ENCODE measurements at places on chromosomes 1 and 21.

GRCh38 chr1:238384381-238384780 is 493.7 kb upstream of the ZP4 start:
- DNase-seq: no peak

GRCh38 chr21:15433091-15433490 is 296.7 kb upstream of the USP25 start:
- no peak for DNase-seq

DNA sequence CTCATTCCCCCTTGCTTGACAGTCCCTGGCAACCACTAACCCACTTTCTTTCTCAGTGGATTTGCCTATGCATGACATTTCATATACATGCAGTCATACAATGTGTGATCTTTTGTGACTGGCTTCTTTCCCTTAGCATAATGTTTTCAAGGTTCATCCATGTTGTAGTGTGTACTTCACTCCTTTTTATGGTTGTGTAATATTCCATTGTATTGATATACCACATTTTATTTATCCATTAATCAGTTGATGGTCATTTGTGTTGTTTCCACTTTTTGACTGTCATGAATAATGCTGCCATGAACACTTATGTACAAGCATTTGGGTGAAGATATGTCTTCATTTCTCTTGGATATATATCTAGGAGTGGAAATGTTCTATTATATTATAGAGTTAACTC is 127.7 kb upstream of the GRIK3 start:
- DNase-seq: no peak

GRCh38 chr1:177915641-177916040 is 54.2 kb downstream of the SEC16B start:
- DNase-seq: no peak

GRCh38 chr1:70718086-70718630 is 307.1 kb downstream of the CTH start:
- no peak for DNase-seq

GRCh38 chr1:151942882-151943281 is 33.6 kb upstream of the THEM4 start:
- DNase-seq: no peak

DNA sequence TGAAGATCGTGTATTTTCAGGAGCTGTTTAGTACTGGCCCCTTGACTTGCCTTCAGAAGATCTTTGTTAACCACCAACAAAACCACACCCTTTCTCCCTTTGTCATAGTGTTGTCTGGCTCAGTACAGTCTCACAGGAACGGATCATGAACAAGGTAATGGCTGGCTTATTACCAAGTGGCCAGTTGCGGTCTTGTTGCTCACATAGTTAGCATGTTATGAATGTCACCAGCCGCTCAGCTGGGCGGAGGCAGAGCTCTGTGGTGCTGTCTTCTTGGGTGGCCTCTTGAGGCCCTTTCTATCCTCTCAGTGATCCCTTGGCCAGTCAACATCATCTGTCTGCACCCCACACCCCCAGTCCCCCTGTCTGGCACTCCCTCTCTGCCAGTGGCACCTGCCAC is 21.4 kb downstream of the CNIH3 start:
- DNase-seq: no peak

- DNase-seq: no peak
Measured at GRCh38 chr1:20359451-20360330, 69.0 kb downstream of the VWA5B1 start.

DNA sequence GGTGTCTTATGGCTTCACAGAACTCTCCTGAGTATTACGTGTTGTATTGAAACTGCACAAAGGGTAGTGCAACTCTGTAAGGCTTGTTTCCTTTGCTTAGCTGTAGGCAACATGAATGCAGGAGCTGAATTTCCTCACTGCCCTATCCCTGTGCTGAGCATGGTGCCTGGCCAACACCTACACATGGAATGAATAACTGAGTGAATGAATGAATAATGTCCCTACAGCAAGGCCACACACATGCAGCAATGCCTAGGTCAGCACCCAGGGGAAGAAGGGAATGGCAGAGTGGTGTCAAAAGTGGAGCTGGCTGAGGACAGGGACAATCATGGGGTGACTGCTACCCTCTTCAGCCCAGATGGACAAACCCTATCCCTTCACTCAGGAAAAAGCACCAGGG is 655.9 kb downstream of the PTPRU start:
- no peak for DNase-seq
